ENCODE measurements at places on chromosomes 12 and 14.

- H3K27ac ChIP-seq, result no peak overlapping the region
- H3K4me3 ChIP-seq, result no peak overlapping the region
- DNase-seq, result no peak
- H3K36me3 ChIP-seq, result no peaks in the 10 kb centered on the region
These were observed 765.6 kb upstream of the FOXG1 start for GRCh38 chr14:28001002-28001401.

- no peaks in the 10 kb centered on the region for H3K27me3 ChIP-seq
- no peaks in the 10 kb centered on the region for H3K36me3 ChIP-seq
- H3K4me1 ChIP-seq, result peaks cover 4% of the 10 kb centered on the region
- no peak for DNase-seq
- no peak overlapping the region for H3K4me3 ChIP-seq
These were observed 2.7 kb downstream of the SHMT2 start for GRCh38 chr12:57232156-57232756.

DNA sequence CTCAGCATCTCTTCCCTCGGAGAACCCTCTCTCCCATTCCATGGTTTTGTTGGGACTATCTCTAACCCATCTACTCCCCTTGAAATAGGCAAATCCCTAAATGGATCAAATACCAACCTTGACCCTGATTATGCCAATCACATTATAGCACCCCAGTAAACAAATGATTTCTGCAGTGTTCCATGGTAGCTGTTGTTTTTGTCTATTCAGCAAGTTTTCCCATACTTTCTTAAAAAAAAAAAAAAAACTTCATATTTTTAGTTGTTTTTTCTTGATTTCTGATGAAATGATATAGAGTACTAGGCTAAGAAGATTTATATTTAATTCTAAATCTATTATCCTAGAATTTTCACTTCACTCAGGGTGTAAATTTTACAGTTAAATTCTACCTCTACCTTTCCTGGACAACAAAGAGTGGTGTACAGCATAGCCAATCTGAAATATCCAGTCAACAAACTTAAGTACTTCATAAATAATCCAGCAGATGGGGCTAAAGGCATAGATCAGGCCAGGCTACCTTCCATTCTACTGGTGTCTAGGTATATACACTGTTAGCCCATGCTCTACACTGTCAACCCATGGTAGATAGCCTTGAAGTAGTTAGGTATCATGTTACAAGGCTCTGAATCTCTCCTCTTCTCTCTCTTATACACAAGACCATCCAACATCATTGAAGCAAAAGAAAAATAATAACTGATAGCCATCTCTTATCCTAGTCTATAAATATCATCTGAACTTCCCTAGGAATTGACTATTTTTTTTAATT is 82.2 kb downstream of the PLEKHG7 start:
- H3K36me3 ChIP-seq, result no peaks in the 10 kb centered on the region
- no peaks in the 10 kb centered on the region for H3K27me3 ChIP-seq
- no peak for DNase-seq
- H3K4me1 ChIP-seq, result no peaks in the 10 kb centered on the region
- no peak overlapping the region for H3K4me3 ChIP-seq

GRCh38 chr12:89390802-89391673 is 38.7 kb upstream of the DUSP6 start:
- peak overlapping the region; percentile 78 for H3K27ac ChIP-seq
- H3K4me1 ChIP-seq, result peaks cover 5% of the 10 kb centered on the region
- DNase-seq, result no peak
- H3K27me3 ChIP-seq, result no peaks in the 10 kb centered on the region

GRCh38 chr12:118361092-118361404 is 11.7 kb downstream of the TAOK3 start:
- H3K27ac ChIP-seq, result no peak overlapping the region
- no peaks in the 10 kb centered on the region for H3K4me1 ChIP-seq
- no peaks in the 10 kb centered on the region for H3K27me3 ChIP-seq
- DNase-seq, result no peak
- H3K36me3 ChIP-seq, result no peaks in the 10 kb centered on the region

DNA sequence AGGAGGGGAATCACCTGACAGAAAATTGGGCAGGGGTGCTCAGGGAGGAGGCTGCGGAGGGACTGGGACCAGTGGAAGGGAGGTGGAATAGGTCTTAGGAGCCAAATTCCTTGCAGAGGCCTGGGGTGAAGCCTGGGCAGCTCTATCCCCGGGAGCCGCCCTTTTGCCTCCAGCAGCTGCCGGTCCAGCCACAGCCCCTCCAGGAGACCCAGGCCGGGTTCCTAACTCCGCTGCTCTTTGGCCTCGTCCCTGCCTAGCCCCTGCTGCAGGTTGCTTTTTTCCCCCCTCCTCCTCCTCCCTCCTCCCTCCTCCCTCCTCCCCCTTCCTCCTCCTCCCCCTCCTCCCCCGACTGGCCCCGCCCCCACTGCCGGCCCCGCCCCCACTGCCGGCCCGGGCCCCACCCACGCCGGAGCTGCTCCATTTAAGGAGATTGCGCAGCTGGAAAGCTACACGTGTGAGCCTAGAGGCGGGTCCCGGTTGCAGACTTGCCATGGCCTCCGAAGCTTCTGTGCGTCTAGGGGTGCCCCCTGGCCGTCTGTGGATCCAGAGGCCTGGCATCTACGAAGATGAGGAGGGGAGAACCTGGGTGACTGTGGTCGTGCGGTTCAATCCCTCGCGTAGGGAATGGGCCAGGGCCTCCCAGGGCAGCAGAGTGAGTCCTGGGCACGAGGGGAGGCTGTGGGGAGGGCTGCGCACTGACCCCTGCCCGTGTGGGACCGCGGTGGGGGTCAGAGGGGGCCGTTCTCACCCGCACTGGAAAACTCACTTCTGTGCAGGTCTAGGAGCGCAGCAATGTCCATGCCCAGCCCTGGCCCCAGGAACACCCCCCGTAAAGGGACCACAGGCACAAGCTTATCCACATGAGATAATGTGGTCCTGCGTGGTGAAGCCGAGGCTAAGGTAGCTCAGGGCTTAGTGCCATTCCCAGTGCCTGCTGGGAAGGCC is at the start of gene TCL1B:
Gene TCL1B, plus strand, starts transcription at position 449 of the 945 bp plus-strand sequence. Its CDS starts 42 bp downstream, at position 491.
- H3K4me3 ChIP-seq, result no peak within 1 kb of the TSS
- no peaks in the 10 kb centered on the region for H3K27me3 ChIP-seq
- no peaks in the 10 kb centered on the region for H3K36me3 ChIP-seq

GRCh38 chr12:53860426-53861345 is 77.9 kb upstream of the HOXC13 start:
- no peak overlapping the region for H3K27ac ChIP-seq
- no peaks in the 10 kb centered on the region for H3K4me1 ChIP-seq
- DNase-seq, result no peak

DNA sequence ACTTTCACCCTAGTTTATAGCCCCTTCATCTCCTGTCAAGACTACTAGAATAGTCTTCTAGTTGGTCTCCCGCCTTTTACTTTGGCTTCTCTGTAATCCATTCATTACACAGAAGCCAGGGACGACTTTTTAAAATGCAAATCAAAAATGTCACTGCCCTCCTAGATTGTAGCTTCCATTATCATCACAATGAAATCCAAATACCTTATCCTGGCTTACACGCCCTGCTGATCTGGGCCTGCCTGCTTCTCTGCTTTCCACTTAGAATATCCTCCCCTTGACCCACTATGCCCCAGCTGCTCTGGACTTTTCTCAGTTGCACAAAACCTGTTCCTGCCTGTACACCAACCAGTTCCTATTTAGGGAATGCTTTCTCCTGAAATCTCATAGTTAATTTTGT is 4.5 kb upstream of the EEA1 start:
- no peaks in the 10 kb centered on the region for H3K27me3 ChIP-seq
- H3K4me1 ChIP-seq, result no peaks in the 10 kb centered on the region
- H3K4me3 ChIP-seq, result no peak overlapping the region
- H3K27ac ChIP-seq, result no peak overlapping the region
- no peak for DNase-seq

- H3K27me3 ChIP-seq, result no peaks in the 10 kb centered on the region
- no peaks in the 10 kb centered on the region for H3K4me1 ChIP-seq
- no peak for DNase-seq
These were observed 47.0 kb upstream of the PLBD1 start for GRCh38 chr12:14614704-14615121.

GRCh38 chr14:32167907-32168306 is 33.9 kb upstream of the RNU6-7 start:
- no peak overlapping the region for H3K27ac ChIP-seq
- no peaks in the 10 kb centered on the region for H3K4me1 ChIP-seq
- no peak for DNase-seq
- H3K27me3 ChIP-seq, result no peaks in the 10 kb centered on the region
- no peaks in the 10 kb centered on the region for H3K36me3 ChIP-seq
- no peak overlapping the region for H3K4me3 ChIP-seq

GRCh38 chr12:14691560-14691959 is 4.8 kb downstream of the GUCY2C start:
- DNase-seq, result no peak
- H3K4me1 ChIP-seq, result no peaks in the 10 kb centered on the region
- H3K27ac ChIP-seq, result no peak overlapping the region
- H3K4me3 ChIP-seq, result no peak overlapping the region
- H3K36me3 ChIP-seq, result no peaks in the 10 kb centered on the region

Measured in breast epithelium (tissue), 4 donors.